ENCODE measurements at places on chromosomes 4 and X. TPM values are rescaled to one million over a fixed set of nuclear protein-coding genes. Genes with fewer than 3 reads are reported as not detected.

- DNase-seq: peak; percentile 80
- H3K4me3 ChIP-seq: no peak overlapping the region
Measured at GRCh38 chr4:5812506-5813229, 80.2 kb downstream of the CRMP1 start.

- H3K27me3 ChIP-seq: no peaks in the 10 kb centered on the region
- H3K36me3 ChIP-seq: no peaks in the 10 kb centered on the region
- H3K27ac ChIP-seq: no peak overlapping the region
- H3K4me1 ChIP-seq: no peaks in the 10 kb centered on the region
Measured at GRCh38 chr4:95059663-95060062, 301.9 kb downstream of the BMPR1B start.

GRCh38 chr4:176762661-176763308 is 29.9 kb downstream of the VEGFC start:
- H3K4me1 ChIP-seq: peaks cover 15% of the 10 kb centered on the region
- no peaks in the 10 kb centered on the region for H3K36me3 ChIP-seq
- H3K27me3 ChIP-seq: no peaks in the 10 kb centered on the region
- no peak overlapping the region for H3K4me3 ChIP-seq
- DNase-seq: no peak

- H3K27ac ChIP-seq: no peak overlapping the region
- H3K4me1 ChIP-seq: no peaks in the 10 kb centered on the region
- H3K27me3 ChIP-seq: no peaks in the 10 kb centered on the region
- H3K36me3 ChIP-seq: no peaks in the 10 kb centered on the region
- no peak for DNase-seq
Measured at GRCh38 chr4:89371614-89372013, 64.0 kb upstream of the GPRIN3 start.

DNA sequence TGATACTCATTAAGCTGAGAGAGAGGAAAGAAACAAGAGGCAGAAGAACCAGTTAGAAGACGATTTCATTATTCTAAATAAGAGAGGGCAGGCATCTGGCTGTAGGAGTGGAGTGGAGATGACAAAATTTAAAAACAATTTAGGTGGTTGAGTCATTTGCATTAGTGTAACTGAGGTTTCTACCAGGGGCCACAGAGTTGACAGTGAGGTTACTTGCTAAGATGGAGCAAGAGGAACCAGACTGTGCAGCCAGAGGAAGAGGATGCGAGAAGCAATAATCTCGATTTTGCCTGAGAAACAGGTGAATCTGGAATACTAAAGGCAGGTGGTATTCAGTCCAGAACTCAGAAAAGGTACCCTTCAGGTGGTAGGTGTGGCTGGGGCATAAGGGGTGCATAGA is 491.9 kb downstream of the MID1IP1 start:
- H3K27ac ChIP-seq: no peak overlapping the region
- no peak overlapping the region for H3K4me3 ChIP-seq
- H3K4me1 ChIP-seq: no peaks in the 10 kb centered on the region
- no peaks in the 10 kb centered on the region for H3K36me3 ChIP-seq
- H3K27me3 ChIP-seq: peaks cover 4% of the 10 kb centered on the region

DNA sequence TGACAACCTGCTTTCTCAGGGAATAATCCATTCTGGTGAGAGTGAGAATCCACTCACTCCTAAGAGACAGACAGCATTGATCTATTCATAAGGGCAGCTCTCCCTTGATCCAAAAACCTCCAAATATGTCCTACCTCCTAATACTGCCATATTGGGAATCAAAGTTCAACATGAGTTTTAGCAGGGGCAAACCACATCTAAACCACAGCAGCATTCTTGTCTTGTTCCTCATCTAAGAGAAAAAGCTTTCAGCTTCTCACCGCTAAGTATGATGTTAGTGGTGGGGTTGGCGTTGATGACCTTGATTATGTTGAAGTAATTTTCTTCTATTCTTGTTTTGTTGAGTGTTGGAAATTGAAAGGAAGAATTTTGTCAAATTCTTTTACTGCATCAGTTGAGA is 69.6 kb downstream of the SERTM2 start:
- H3K27me3 ChIP-seq: no peaks in the 10 kb centered on the region
- H3K4me1 ChIP-seq: no peaks in the 10 kb centered on the region
- no peak for DNase-seq

DNA sequence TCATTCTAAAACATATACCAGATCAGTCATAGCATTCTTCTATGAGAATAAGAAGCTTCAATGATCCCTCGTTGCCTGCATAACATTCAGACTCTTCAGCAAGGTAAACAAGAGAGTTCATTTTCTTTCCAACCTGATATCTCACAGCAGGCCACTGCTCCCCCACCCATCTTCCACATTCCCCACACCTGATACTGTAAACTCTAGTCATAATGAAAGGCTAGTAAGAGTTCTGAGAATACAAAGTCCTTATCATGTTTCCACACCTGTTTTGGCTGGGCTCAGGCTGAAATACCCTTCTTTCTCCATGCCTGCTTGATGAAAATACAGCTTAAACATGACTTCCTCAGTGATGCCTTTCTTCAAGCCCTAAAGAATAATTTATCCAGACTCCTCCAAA is 2.3 kb upstream of the AASDH start:
- DNase-seq: no peak
- no peaks in the 10 kb centered on the region for H3K27me3 ChIP-seq

GRCh38 chr4:71487344-71487920 is 148.6 kb downstream of the SLC4A4 start:
- H3K36me3 ChIP-seq: peaks cover 17% of the 10 kb centered on the region
- H3K27me3 ChIP-seq: no peaks in the 10 kb centered on the region
- no peaks in the 10 kb centered on the region for H3K4me1 ChIP-seq
- H3K4me3 ChIP-seq: no peak overlapping the region
- no peak overlapping the region for H3K27ac ChIP-seq
- DNase-seq: no peak

- H3K27me3 ChIP-seq: no peaks in the 10 kb centered on the region
- 0 out of 2 replicates have a peak, but pooled peaks cover 2% of the 10 kb centered on the region for H3K4me1 ChIP-seq
- DNase-seq: no peak
- no peak overlapping the region for H3K27ac ChIP-seq
- H3K4me3 ChIP-seq: no peak overlapping the region
- H3K36me3 ChIP-seq: peaks cover 1% of the 10 kb centered on the region
Measured at GRCh38 chr4:106195435-106195950, 120.5 kb downstream of the TBCK start.

GRCh38 chr4:21195682-21196081 is 495.4 kb downstream of the PACRGL start:
- no peak overlapping the region for H3K27ac ChIP-seq
- H3K4me1 ChIP-seq: no peaks in the 10 kb centered on the region
- no peak for DNase-seq
- no peaks in the 10 kb centered on the region for H3K36me3 ChIP-seq
- no peaks in the 10 kb centered on the region for H3K27me3 ChIP-seq

DNA sequence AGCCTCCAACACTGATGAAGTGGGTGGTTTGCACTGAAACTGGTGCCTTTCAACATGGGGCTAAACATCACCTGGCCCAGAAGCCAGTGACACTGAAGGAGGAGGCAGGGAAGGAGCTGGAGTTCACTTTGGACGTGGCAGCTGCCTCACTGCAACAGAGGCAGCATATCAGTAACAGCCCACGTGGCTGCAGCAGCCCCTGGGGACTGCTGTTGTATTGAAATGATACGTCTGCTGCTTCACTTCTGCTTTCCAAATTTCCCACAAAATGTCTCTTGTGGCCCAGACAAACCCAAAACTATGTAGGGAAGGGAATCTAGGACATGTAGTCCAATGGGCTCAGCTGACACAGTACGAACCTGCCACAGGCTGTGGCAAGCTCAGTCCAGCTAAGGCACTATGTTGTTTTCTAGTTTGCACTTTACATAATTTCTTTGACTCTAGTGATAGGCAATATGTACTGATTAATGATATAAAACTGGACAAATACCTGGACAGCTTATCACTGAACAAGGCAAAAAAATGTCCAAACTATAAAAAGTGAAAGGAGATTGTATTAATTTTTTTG is 84.7 kb upstream of the RAPGEF2 start:
- peaks cover 2% of the 10 kb centered on the region for H3K4me1 ChIP-seq
- H3K4me3 ChIP-seq: no peak overlapping the region
- H3K27me3 ChIP-seq: no peaks in the 10 kb centered on the region
- H3K27ac ChIP-seq: no peak overlapping the region

GRCh38 chr4:107834241-107834794 is 9.6 kb downstream of the SGMS2 start:
- no peak overlapping the region for H3K27ac ChIP-seq
- no peaks in the 10 kb centered on the region for H3K4me1 ChIP-seq
- H3K27me3 ChIP-seq: no peaks in the 10 kb centered on the region
- H3K36me3 ChIP-seq: no peaks in the 10 kb centered on the region

DNA sequence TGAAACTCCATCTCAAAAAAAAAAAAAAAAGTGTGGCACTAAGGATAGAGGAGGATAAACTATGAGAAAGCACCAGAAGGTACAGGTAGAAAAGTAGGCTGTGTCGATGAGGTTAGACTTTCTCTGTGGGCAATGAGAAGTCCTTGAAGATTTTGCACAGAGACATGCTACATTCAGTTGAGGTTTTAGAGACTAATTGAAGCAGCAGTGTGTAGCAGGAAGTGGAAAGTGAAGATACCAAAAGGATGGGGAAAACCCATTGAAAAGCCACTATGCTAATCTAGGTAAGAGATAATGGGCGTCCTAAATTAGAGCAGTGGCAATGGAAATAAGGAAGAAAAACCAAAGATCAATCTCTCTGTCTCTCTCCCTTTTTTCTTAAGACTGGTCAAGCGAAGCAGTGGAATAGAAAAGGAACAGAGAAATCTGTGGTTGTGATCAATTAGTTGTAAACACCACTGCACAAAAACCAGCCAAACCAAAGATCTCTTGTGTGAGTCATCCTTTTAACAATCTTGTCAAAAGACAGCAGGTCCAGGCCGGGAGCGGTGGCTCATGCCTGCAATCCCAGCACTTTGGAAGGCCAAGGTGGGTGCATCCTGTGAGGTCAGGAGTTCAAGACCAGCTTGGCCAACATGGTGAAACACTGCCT is 3.5 kb downstream of the SPINK2 start:
- H3K27ac ChIP-seq: no peak overlapping the region
- no peaks in the 10 kb centered on the region for H3K4me1 ChIP-seq
- H3K36me3 ChIP-seq: no peaks in the 10 kb centered on the region
- no peak overlapping the region for H3K4me3 ChIP-seq
- H3K27me3 ChIP-seq: peaks cover 27% of the 10 kb centered on the region

GRCh38 chrX:56066016-56066415 is 166.1 kb upstream of the KLF8 start:
- no peaks in the 10 kb centered on the region for H3K36me3 ChIP-seq
- no peak for DNase-seq
- H3K27ac ChIP-seq: no peak overlapping the region
- no peaks in the 10 kb centered on the region for H3K4me1 ChIP-seq
- no peak overlapping the region for H3K4me3 ChIP-seq

DNA sequence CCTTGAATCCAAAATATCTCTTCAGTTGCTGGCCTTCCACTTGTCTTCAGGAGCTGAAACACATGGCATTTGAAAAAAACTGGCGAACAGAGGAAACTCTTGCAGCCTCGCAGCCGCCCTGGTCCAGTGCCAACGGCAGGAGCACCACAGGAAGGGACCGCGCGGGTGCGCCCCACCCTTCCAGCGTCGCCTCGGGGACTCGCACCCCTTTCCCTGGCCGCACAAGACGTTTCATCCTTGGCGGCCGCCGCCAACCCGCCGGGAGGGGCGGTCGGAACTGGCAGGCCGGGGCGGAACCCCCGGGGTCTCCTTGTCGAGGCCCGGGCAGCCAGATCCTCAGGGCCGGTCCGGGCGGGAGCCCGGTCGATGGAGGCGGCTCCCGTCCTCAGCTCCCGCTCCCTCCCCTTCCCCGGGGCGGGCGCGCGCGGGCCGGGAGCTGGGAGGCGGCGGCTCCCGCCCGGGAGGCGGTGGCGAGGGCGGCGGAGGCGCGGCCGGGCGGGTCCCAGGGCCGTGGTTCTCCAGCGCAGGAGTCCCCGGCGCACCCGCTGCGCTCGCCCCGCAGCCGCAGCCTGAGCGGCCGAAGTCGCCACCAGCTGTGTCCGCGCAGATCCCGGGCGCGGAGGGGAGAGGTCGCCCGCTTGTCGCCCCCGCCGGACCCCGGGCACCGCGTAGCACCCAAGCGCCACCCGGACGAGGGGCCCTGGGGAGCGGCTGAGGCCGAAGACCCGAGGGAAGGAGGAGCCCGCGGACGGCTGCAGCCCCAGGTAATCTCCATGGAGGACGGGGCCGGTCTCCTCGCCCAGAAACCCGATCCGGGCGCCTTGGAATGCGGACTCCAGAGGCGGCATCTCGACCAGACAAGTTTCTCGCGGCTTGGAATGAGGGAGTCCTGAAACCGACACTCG is 886 bp upstream of the NDST3 start:
- DNase-seq: peak; percentile 24
- no peaks in the 10 kb centered on the region for H3K36me3 ChIP-seq
- no peak overlapping the region for H3K27ac ChIP-seq

- peaks cover 12% of the 10 kb centered on the region for H3K27me3 ChIP-seq
- H3K4me1 ChIP-seq: no peaks in the 10 kb centered on the region
- no peak for DNase-seq
- no peak overlapping the region for H3K27ac ChIP-seq
- no peaks in the 10 kb centered on the region for H3K36me3 ChIP-seq
- H3K4me3 ChIP-seq: no peak overlapping the region
Measured at GRCh38 chr4:10140866-10141759, 24.5 kb upstream of the WDR1 start.

GRCh38 chr4:119059221-119059620 is 76.4 kb upstream of the MYOZ2 start:
- H3K4me1 ChIP-seq: no peaks in the 10 kb centered on the region
- no peak overlapping the region for H3K27ac ChIP-seq
- H3K4me3 ChIP-seq: no peak overlapping the region

DNA sequence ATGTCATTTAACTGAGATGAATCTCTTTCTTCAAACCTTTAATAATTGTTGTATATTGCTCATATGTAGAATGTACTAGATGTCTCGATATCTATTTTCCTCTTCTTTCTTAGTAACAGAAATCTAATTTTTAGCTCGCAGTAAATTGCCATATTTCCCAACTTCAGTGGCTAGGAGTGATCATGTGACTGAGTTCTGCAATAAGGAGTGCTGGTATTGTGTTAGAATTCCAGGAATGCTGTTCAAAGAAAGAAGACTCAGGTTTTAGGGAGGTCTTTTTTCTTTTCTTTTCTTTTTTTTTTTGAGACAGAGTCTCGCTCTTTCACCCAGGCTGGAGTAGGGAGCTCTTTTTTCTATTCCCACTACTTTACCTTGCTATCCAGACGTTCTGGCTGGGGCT is 81.7 kb downstream of the SLC10A7 start:
- H3K36me3 ChIP-seq: no peaks in the 10 kb centered on the region
- no peak for DNase-seq
- H3K4me3 ChIP-seq: no peak overlapping the region
- peaks cover 2% of the 10 kb centered on the region for H3K4me1 ChIP-seq
- no peak overlapping the region for H3K27ac ChIP-seq

Gene SOX3
- total RNA-seq: not detected

Gene NSUN7
- total RNA-seq: not detected

Gene SAGE1
- total RNA-seq: not detected

Gene TRIM61
- 4.7 TPM for total RNA-seq

Gene SPANXB1
- not detected for total RNA-seq

Gene POLN
- 0.72 TPM for total RNA-seq

Gene ANK2
- 5.3 TPM for total RNA-seq

Gene SPATA18
- total RNA-seq: 4.7 TPM

Gene CXXC4
- total RNA-seq: under 0.01 TPM

Gene RBMXL3
- total RNA-seq: not detected

Gene CCDC158
- total RNA-seq: not detected

Gene CCSER1
- not detected for total RNA-seq

Gene GJB1
- not detected for total RNA-seq
